ENCODE measurements at places on chromosomes 11 and 22.

- no peak for DNase-seq
Observed at GRCh38 chr11:19811380-19811779, 98.7 kb downstream of the NAV2 start.

- DNase-seq, result no peak
Observed at GRCh38 chr11:90500922-90501568, 278.2 kb upstream of the CHORDC1 start.

- DNase-seq, result no peak
Observed at GRCh38 chr11:109519253-109519652, 97.3 kb downstream of the C11orf87 start.

DNA sequence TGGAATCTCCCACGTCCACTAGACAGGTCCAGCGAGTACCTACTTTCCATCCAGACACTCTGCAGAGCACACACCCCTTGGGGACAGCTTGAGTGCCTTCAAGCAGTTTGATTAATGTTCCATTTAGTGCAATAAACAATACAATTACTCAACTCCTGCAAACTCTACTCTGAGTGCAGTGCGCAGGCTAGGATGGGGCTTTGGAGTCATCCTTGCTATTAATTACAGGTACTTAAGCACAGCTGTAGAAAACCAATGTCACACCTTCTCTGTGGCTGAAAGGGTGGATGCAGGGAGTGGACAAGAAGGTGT is 82.6 kb downstream of the MN1 start:
- DNase-seq, result no peak

GRCh38 chr22:32042924-32043323 is at the start of gene SLC5A1:
Gene SLC5A1, plus strand, starts transcription at chr22:32043261. Its CDS starts 21 bp downstream, at chr22:32043282.
- no peak for DNase-seq

DNA sequence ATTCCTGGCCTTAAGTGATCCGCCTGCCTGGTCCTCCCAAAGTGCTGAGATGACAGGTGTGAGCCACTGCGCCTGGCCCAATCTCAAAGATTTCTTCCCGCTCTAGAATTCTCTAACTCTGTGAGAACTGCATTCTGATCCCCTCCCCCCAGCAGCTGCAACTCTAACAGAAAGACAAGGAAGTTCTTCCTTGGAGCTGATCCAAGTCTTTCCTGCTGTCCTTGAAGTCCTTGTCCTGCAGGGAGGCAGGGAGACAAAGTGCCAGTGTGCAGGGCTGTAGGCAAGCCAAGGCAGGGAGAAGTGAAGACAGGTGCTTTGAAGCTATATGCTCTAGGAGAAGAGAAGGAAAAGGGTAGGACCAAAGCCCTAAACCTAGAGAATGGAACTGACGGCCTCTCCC is 9.5 kb upstream of the GGA1 start:
- DNase-seq, result no peak

- DNase-seq, result no peak
Observed at GRCh38 chr11:128853559-128853958, 13.5 kb downstream of the KCNJ1 start.

DNA sequence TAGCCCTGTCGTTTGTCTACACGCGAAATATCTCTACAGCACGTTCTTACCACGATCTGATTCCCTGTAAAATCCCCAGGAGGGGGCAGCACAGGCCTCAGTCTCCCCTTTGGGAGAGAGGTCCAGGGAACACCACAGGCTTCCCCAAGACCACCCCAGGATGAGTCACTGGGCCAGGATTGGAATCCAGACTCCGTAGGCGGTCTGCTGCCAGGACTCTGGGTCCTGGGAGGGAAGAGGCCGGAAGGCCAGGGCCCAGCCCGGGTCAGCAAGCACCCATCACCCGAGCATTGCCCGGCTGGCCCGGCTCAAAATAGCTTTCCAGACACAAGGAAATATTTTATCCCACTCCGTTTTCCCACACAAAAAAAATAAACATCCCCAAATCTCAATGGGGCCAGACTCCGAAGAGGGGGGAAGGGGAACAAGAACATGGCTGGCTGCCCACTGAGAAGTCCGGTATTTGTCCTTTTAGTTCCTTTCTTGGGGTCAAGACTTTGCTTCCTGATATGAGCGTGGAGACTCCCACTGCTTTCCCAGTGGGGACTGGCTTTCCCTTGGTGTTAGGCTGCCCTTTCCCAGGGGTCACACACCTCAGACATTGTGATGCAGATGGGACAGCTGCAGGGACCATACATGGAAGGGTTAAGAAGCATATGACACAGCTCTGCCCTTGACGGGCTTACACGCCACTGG is 91.3 kb downstream of the LRRC32 start:
- no peak for DNase-seq

GRCh38 chr11:122204206-122204605 is 88.2 kb upstream of the BLID start:
- no peak for DNase-seq

GRCh38 chr22:20881869-20882815 is 23.3 kb downstream of the SNAP29 start:
- no peak for DNase-seq

DNA sequence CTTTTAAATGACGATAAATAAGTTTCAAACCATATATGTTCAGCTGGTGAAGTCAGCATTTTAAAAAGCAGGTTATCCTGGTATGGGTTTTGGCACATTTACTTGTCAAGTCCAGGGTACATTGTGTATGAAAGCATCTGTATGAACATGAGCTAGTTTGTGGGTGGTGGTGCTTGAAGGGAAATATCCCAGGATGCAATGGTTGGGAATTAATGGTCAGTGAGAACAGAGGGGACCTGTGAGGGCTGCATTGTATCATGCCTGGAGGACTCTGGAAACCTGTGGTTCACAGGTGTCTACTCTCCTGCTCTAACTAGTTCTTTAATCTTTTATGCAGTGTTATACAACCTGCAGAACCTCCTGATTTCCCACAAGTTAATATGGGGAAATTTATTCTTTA is 5.8 kb downstream of the DEPDC7 start:
- no peak for DNase-seq

- no peak for DNase-seq
Observed at GRCh38 chr22:46018859-46019258, 41.9 kb upstream of the WNT7B start.

DNA sequence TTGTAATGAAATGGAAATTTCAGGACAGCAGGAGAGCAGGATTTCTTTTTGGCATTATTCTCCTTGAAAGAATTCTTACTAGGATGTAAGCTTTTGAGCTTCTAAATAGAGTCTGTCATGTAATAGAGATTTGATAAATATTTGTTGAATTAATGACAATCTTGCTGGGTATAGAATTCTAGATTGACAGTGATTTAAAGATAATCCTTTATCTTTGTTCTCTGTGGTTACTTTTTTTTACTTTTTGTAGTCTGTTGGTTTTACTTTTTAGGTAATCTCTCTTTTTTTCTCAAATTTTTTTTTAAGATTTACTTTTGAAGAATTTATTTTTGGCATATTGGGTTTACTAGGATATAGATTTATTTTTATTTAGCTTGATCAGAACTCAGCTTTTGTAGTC is 54.8 kb downstream of the TMEM135 start:
- no peak for DNase-seq

- DNase-seq, result peak; percentile 57
Observed at GRCh38 chr11:76803811-76804600, 20.9 kb downstream of the TSKU start.

GRCh38 chr22:43501878-43502277 is 90.1 kb downstream of the MPPED1 start:
- DNase-seq, result no peak

GRCh38 chr22:43004362-43005035 is 10.4 kb downstream of the PACSIN2 start:
- DNase-seq, result no peak

- no peak for DNase-seq
Observed at GRCh38 chr11:44992774-44993173, 42.1 kb upstream of the TP53I11 start.

GRCh38 chr11:64489831-64490441 is 101.1 kb upstream of the SLC22A12 start:
- DNase-seq, result peak; percentile 37

DNA sequence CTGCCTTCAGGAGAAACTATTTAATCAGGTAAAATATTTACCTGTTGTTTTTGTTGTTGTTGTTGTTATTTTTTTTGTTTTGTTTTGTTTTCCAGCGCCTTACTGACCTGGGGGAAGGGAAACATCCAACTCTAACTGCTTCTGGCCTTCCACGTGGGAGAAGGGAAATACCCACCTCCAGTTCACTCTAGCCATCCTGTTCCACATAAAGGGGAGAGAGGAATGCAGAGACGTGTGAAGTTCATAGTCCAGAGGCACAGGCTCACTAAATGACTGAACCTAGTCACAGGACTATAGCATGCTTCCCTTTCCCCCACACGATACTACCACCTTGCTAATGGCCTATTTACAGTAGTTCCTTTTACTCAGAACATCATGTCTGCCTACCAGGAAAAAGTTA is 72.4 kb upstream of the VSTM5 start:
- DNase-seq, result no peak

DNA sequence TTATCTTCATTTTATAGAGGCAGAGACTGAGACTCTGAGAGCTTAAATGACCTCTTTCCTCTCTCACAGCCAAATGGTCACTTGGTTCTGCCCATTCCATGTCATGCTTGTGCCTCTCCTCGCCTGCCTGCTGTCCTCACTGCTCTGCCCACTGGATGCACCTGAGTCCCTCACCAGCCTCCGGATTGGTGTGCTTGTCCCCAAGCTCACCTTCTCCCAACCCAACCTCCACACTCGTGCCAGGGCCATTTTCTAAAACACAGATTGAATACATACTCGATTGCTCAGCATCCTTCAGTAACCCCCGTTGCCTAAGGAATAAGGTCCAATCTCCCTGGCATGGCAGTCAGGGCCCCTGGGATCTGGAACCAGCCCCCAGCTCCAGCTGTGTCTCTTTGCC is 28.4 kb upstream of the NECTIN1 start:
- DNase-seq, result no peak

- no peak for DNase-seq
Observed at GRCh38 chr11:90204407-90204806, 18.4 kb downstream of the CHORDC1 start.

DNA sequence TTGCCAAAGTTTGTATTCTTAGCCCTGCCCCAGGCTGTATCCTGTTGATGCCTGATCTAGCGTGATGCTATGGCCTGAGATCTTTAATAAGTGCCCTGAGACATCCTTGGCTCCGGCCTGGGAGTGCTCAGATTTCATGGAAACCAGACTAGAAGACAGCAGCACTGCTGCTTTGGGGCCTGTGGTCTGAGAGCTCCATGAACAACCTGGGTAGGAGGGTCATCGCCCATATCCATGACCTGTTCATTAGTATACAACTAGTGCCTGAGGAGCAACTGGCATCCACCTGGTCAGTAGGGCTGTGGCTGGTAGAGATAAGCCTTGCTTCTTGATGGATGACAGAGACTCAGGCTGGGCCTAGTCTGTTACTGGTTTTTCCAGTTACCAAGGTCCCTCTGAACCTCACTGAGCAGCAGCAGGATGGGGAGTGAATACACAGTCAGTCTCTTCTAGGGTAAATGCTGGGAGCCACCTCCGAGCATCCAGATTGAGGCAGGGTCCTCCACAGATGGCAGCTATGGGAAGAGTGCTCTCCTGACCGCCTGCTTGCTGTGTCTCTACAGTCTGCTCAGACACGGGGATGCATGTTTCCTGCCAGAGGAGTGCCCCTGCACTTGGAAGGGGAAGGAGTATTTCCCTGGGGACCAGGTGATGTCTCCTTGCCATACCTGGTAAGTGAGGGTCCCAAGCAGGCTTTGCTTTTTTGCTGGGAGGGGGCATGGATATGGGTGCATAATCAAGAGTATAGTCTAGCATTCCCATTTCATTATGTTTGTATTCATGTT is 39.0 kb downstream of the OTOG start:
- DNase-seq, result no peak

DNA sequence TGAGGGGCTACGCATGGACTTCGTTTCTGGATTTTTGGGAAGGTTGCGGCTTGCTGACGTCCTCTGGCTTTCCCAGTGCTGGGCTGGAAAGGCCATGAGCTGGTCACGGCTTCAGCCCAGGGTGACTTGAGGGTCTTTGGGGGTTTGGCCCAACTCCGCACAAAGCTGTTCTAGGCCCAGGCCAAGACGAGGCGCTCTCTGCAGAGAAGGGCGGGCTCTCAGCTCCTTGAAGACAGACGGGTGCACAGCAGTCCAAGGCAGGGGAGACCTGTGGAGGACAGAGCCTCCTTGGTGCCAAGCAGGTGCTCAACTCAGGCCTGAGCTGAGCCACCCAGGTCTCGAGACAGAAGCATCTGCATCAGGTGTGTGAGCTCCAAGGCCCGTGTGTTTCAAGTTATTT is 1003.7 kb downstream of the BRD1 start:
- DNase-seq, result no peak

DNA sequence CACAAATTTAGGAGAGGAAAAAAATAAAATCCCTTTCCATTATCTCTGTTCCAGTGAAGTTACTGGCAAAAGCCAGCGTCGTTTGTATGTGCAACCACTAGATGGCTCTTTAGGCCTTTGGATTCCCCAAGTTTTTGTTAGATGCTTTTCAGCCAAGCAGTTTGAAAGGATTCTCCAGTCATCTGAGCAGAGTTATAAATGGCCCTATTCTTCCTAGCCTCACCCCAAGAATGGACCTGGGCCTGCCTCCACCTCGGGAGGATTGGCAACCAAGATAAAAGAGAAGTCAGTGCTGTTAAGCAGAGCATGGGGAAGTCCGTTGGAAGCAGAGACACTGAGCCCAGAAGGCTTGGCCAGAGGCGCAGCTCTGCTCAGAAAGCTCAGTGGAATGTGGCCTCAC is 15.4 kb downstream of the FAM181B start:
- no peak for DNase-seq

- no peak for DNase-seq
Observed at GRCh38 chr11:69703453-69703767, 412 bp downstream of the FGF19 start.

GRCh38 chr11:13009476-13009920 is 382 bp downstream of the RASSF10 start:
- no peak for DNase-seq

DNA sequence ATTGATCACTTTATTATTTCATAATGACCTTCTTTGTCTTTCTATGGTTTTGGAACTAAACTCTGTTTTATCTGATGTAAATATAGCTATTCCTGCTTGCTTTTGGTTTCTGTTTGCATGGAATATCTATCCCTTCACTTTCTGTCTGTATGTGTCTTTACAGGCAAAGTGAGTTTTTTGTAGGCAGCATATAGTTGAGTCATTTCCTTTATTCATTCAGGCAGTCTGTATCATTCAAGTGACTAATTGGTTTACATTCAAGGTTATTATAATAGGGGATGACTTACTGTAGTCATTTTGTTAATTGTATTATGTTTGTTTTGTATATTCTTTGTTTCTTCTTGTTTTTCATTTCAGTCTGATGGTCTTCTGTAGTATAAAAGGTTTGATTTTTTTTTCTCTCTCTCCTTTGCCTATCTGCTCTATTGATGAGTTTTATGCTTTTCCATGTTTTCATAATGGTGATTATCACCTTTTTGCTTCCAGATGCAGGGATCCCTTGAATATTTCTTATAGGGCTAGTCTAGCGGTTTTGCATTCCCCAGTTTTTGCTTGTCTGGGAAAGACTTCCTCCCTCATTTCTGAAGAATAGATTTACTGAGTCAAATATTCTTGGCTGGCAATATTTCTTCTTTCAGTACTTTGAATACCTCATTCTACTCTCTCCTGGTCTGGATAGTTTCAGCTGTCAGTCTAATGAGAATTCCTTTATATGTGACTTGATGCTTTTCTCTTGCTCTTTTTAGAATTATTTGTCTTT is 50.4 kb downstream of the GDPD4 start:
- no peak for DNase-seq
